ENCODE measurements at places on chromosomes 7 and 10.

DNA sequence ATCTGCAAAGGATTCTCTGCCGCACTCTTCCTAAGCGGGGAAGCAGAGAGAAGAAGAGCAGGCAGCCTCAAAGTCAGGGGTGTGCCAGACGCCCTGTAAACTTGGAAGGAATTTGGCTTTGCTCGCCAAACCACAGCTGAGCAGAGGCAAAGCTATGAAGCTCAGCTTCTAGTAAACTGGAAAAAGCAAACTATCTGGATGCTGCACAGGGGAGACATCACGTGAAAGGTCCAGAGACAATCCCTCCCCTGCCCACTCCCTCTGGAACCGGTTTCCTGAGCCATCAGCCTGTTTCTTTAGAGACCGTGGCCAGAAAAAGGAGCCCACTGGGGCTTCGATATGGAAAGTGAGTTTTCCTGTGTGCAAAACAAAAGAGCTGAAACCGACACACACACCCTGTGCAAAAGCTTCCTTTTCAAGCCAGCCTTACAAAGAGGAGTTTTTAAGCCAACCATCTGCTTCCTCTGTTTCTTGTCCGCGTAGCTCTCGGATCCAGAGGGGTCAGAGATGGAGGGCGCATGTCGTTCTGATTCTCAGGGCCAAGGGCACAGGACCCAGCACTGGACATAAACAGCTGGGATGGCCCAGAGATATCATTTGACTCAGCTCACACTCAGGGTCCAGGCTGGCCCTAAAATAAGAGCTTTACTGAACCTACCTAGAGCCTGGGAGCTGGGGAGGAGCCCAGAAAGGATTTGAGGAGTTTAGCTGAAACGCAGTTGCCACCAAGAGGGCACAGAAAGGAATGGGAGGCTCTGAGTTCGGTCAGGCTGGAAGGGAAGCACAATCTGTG, 58.2 kb upstream of the DNAAF5 start:
- no peak for DNase-seq

GRCh38 chr10:63562857-63563256, 41.7 kb downstream of the REEP3 start:
- DNase-seq = no peak

- no peak for DNase-seq
Observed at GRCh38 chr7:81744389-81744788, 25.5 kb downstream of the HGF start.

DNA sequence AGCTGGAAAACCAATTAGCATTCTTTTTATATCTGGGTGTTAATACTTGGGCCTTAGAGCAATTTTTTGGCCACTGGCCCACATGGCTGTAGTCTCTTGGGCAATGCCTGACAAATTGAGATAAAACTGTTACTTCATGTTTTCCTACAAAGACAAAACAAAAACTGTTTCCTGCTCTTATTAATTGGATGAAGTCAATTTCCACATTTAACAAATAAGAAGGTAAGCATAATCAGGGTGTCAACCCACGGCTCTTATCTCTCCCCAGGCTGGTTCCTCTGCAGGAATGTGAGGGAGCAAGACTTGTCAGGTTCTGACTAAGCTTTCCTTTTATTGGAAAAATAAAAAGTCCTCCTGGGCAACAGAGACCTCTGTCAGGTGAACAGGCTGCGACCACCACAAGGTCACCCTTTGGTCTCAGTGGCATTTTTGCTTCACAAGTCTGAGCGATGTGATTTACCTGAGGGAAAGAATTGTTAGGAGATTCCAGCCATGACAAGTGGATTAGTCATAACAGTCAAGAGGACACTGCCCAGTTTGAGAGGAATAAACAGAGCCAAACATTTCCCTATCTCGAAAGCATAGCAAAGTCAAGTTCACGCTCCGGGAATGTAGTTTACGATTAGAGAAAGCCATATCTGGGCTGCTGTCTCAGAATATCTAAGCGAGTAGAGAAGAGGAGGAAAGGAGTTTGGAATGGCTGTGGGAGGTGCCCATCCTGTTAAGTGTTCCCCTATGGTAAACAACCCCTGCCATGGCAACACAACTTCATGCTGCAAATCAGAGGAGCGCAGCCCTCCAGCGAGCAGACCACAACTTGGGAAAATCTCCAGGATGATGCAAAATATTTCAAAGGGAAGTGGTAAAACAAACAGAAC, 144.4 kb downstream of the TES start:
- DNase-seq = no peak

DNA sequence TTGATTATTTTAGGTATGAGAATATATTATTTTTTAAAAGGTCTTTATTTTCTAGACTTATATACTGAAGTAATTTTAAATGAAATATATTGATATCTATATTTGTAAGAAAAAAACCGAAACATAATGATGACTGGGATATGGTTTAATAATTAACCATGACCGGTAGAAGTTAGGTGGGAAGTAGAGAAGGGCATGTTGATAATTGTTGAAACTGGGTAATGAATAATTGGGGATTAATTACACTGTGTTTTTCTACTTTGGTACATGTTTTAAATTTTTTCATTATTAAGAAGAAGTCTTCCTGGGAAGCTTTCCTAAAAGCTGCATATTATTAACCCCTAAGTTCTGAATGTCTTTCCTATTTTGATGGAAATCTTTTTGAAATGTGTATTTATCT, 16.3 kb downstream of the TSPAN12 start:
- DNase-seq = no peak

DNA sequence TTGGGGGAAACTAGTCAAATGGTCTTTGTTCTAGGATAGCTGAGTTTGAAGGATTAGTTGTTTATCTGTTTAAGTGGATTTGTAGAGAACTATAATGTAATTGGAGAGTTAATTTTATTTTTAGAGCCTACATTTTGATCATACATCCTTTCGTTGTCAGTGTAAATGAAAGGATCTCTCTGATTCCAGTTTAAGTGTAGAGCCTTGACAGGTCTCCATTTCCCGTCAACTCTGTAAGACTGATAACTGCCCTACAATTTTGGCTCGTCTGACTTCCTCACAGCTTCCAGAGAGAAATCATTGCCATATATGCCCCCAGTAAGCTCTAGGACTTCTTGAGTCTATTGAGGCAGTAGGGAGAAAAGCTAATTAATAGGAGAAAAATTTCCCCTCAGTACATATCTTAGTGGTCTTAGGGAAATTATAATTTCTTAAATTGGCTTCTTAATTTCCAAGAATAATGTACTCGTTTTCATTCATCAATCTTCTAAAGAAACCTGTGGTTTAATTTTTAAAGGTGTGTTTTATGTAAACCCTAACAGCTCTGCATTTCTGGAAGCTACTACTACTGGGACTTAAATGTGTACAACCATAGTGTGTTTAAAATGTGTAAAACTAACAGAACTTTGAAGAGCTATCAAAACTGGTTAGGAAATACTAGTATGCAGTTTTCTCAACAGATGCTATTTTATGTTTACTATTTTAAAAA, 3.8 kb downstream of the KMT2E start:
- no peak for DNase-seq

DNA sequence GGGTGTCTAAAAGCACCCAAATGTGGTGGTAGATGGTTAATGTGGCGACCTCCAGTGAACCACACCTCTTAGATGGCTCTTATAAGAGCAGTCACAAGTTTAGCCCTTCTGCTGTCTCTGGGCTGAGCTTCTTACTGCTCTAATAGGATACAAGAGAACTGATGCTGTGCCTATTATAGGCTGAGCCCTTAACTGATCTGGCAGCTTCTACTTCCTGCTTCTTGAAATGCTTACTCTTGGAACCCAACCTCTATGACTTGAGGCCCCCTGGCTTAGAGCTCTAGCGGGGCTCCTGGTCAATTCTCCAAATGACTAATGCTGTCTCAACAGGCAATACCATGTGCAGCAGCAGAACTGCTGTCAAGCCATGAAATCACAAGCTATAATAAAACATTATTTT, 35.0 kb upstream of the LSM8 start:
- no peak for DNase-seq

- DNase-seq = no peak
Observed at GRCh38 chr10:47166405-47166777, 133.6 kb upstream of the GDF10 start.
